GM04503 (cell line): ENCODE measurements at places on chromosomes 5 and 9.

GRCh38 chr5:150485693-150486401, 22.1 kb upstream of the NDST1 start:
- no peak for DNase-seq

DNA sequence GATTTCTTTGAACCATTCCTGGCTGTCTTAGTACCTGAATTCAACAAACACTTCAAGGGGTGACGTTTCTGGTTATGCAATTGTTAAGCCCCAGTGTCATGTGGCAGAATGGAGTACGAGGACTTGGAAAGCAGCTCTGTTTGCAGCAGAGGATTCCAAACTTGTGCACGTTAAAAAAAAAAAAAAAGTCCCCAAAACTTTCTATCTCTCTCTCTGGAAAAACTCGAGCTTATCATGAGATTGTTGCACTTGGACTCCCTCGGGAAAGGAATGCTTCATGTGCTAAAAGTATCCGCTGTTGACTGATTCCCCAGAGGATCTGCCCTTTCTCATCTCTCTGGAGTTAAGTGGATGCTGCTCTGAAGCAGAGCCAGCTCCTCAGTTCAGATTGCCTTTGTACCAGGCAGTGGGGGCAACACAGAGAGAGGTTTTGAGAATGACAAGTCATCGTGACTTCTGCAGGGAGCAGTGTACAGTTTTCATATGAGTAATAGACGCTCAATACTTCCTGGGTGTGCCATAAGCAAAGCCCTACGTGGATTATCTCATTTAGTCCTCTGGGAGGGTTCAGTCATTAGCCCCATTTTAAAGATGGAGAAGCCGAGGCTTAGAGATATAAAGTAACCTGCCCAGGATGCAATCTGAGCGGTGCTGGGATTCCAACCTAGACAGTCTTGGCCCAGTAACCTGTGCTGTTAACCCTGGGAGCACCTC, 28.1 kb downstream of the TMOD1 start:
- DNase-seq: no peak

- peak; percentile 94 for DNase-seq
Observed at GRCh38 chr5:395156-395920, 47.6 kb upstream of the EXOC3 start.

- DNase-seq: no peak
Observed at GRCh38 chr9:89929315-89929672, 324.5 kb downstream of the GADD45G start.

- DNase-seq: no peak
Observed at GRCh38 chr5:111973961-111974360, 217.0 kb upstream of the NREP start.

DNA sequence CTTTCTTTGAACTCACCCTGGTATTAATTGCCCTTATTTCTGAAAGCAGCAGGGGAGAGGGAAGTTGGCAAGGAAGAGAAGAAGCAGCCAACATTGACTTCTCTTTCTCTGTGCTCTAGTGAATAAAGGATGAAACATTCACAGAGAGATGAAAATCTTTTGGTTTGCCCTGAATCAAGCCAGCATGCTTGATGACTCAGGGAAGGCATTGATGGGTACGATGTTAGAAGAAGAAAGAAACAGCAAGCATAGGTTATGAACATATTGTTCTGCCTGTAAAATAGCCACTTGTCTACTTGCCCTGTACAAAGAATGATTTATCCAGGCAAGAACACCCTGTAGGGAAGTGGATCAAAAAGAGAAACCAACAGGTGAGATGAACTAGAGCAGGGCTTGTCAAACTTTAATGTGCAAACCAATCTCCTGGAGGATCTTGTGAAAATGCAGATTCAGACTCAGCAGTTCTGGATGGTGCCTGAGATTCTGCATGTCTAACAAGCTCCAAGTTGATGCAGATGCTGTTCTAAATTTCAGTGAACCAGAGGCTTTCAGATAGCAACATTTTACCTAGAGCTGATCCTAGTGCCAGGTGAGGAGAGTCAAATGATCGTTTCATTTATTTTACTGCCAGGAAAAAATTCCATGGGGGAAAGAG, 586.6 kb upstream of the TLE4 start:
- no peak for DNase-seq

DNA sequence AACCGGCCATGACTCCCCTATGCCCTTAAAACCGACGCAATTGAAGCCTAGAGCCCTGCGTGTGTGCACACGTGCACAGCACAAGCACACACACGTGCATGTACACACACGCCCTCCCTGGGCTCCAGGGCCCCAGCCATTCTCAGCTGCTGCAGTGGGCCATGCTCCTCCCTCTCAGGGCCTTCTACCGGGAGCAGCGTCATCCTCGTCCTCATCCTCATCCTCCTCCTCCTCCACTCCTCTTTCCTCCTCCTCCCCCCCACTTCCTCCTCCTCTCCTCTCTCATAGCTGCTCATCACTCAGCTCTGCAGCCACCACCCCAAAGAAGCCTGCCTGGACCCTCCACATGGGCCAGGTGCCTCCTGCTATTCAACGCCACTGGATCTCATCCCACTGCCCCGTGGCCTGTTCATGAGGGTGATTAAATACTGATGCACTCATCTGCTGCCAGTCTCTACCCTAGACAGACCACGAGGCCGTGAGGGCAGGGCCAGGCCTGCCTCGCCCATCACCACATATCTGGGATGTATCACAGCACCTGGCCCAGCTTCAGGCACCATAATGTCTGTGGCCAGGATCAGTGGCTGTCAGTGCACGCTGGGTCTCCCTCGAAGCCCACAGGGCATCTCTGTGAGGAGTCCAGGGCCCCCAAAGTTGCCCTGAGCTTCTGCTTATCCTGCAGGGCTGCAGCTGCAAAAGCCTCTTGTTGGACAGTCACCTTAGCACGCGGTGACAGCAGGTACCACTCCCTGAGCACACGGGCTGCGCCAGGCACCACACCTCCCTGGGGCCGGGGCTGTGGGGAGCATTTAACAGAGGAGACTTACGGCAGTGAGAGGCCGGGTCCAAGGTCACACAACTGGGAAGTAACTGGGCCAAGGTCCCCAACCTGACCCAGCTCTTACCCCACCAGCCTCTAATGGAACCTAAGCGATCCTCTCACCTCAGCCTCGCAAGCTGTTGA, 9.8 kb downstream of the FAM78A start:
- DNase-seq: no peak

DNA sequence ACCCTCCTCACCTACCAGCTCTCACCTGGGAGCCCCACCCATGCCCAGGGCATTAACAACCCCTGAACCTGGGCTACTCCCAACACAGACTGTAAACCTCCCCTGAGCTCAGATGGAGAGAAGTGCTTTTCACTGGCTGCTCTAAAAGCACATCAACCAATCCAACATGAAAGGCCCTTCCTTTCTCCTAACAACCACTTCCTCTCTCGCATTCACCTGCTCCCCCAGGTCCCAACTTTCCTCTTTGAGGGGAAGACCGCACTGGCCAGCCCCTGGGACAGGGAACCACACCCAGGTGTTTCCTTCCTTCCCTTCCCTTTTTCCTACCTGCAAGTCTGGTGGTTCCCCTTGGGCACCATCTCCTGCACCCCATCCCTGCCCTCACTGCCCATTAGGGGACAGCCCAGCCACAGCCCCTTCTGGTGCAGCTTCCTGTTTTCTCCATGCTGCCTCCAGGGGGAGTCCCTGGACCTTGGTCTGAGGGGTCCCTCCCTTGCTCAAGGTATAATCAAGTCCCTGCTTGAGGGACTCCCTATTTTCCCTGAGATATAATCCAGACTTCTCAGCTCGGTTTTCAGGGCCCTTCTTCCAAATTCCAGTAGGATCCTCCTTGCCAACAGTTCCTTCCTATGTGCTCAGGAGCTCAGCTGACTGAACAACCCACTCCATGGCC, 30.5 kb upstream of the DAB2IP start:
- no peak for DNase-seq

GRCh38 chr9:6433410-6433809, 20.4 kb downstream of the UHRF2 start:
- DNase-seq: no peak

DNA sequence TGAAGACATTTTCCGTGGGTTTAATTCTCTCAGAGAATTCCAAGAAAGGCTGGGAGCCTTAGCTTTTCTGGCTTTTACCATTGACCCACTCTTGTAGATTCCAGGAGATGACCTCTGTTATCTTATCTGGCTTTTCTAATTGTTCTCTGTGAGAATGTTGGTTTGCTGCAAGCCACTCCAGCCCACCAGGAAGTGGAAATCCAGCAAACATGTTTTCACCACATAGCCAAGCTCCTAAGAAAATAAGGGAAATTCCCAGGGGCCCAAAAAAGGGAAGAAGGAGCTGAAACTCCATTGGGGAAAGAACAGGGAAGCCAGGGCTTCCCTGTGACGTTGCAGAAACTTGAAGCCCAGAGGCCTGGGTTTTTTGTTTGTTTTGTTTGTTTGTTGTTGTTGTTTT, 19.7 kb downstream of the GPR107 start:
- DNase-seq: no peak

GRCh38 chr9:108851138-108851537, 4.6 kb downstream of the ACTL7B start:
- DNase-seq: no peak
